Stimulated activated CD8-positive, alpha-beta memory T cell treated with anti-CD3 and anti-CD28 coated beads, Interleukin-15, amount 100 ng/mL, for 48 hours (primary cell): ENCODE measurements at places on chromosomes 7 and 10.

GRCh38 chr7:78490524-78490923 lies 692.0 kb downstream of the PHTF2 start:
- DNase-seq: no peak

DNA sequence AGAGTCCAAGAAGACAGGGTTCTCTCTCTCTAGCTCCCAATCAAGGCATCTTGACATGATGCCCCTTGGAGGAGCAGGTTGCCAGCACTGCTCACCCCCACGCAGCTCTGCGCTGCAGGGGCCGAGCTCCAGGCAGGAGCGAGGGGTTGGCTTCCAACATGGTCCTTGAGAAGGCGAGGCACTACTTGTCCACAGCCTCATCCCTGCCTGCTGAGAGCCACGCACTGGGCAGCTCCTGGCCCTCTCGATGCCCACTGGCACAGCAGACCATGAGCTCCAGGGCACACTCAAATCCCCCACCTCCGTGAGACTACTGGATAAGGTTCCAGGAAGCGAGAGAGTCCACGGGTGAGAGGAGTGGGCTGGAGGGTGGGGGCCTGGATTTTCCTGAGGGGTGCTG lies 31.1 kb downstream of the RAMP3 start:
- no peak for DNase-seq

GRCh38 chr7:88191911-88192310 lies 27.9 kb downstream of the SRI start:
- no peak for DNase-seq

- no peak for DNase-seq
Observed at GRCh38 chr7:4240520-4241303, 441.4 kb upstream of the FOXK1 start.

DNA sequence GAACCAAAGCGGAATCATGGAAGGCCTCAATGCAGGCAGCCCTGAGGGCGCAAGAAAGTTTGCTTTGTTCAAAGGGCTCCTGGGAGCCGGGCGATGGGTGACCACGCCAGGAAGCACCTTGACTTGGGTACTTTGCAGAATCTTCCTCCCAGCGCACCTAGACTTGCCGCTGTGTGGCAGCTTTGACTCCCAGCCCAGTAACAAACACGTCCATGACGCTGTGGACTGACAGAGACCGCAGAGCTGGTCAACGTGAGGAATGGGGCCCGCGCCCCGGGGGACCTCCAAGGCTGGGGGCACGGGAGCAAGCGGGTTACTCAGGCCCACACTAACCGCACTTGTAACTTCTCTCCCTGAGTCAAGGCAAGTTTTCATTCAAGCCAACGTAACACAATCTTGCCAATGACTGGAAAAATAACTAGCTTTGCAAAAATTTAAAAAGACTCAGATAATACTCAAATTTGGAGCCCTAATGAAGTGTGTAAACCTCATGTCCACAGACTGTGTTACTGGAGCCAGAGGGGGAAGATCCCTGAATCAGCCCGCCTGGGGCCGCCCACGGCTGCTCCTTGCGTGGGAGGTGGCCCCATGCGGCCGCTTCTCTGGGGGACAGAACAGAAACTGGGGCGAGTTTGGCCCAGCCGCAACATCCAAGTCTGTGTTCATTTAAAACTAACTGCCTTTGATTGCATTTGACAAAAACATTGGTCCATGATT lies 130.8 kb downstream of the DNAJB6 start:
- no peak for DNase-seq

DNA sequence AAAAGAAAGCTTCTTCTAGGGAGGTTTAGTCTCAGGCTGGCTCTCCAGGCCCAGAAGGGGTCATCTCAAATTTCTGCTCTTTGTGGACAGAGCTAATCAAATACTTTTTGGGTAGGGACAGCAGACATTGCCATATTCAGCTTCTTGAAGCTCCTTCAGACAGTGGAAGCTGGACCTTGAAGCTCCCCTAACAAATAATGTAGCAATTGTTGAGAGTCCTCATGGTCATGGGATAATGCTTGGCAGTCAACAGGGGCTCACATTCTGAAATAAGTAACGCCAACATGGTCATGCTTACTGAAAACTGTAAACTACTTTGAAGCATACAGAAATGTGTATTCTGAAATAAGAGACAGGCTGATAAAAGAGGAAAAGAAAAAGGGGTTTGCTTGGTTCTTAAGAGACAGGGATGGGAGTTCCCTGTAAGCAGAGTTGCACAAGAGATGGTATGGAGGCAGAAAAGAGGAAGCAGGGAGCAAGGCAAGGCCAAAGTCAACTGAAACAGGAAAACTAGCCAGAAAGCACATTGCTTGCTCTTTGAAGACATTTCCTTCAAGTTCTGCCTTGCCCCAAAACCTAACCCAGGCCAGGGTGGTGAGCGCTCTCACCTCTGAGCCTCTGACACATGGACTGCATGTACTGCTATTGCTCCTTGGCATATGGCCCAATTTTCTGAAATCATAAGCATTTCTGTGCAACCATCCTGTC lies 53.1 kb upstream of the KMT2E start:
- no peak for DNase-seq

GRCh38 chr7:119197172-119197876 lies 972.8 kb downstream of the ANKRD7 start:
- no peak for DNase-seq

DNA sequence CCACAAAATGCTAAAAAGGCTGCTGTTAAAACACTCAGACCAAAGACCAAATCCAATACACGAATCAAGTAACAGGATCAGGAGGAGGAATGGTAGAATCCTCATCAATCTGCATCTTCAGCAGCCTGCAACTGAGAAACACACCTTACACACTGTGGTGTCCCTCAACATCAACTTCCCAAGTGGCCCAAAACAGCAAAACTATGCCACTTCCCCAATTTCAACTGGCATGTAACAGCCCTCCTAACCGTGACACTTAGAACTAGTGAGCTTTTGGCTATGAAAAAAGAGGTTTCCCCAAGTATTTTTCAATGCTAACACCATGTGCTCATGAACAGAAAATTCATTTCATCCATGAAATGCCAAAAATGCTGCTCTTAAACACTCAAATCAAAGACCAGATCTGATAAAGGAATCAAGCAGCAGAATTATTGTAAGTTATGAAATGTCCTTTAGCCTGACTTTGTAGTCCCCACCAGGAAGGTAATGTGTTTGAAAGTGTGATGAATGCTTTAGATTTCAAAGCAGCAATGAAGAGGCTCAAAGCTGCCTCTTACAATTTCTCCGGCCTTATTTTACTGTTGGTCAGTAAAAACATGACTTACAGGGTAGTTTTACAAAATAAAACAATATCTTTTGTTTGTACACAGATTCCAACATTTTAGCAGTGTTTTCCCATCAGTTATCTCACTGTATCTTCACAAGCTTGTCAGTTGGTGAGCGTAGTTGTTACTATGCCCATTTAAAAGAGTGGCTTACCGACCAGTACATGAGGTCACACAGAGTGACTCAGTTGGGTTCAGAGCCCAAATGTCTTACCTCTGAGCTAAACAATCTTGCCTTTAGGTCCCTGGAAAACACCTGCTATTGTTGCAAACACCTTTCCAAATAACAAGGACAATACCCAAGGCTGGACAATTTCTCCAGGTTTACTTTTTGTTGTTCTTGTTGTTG lies 65.7 kb upstream of the ASAH2 start:
- DNase-seq: no peak

DNA sequence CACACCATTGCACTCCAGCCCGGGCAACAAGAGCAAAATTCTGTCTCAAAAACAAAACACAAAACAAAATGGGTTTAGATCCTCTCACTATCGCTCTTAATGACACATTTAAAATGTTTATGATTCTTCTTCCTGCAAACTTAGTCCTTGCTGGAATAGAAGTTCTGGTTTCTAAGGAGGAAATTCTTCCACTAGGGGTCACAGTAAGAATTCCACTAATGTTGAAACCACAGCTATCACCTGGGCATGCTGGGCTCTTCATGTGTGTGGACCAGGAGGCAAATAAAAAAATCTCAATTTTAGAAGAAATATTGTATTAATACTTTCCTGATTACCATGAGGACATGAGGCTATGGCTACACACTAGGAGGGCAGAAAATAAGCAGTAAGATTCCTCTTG lies 915.8 kb downstream of the TYW1 start:
- no peak for DNase-seq

GRCh38 chr7:4774658-4775249 lies 669 bp upstream of the AP5Z1 start:
- DNase-seq: no peak

DNA sequence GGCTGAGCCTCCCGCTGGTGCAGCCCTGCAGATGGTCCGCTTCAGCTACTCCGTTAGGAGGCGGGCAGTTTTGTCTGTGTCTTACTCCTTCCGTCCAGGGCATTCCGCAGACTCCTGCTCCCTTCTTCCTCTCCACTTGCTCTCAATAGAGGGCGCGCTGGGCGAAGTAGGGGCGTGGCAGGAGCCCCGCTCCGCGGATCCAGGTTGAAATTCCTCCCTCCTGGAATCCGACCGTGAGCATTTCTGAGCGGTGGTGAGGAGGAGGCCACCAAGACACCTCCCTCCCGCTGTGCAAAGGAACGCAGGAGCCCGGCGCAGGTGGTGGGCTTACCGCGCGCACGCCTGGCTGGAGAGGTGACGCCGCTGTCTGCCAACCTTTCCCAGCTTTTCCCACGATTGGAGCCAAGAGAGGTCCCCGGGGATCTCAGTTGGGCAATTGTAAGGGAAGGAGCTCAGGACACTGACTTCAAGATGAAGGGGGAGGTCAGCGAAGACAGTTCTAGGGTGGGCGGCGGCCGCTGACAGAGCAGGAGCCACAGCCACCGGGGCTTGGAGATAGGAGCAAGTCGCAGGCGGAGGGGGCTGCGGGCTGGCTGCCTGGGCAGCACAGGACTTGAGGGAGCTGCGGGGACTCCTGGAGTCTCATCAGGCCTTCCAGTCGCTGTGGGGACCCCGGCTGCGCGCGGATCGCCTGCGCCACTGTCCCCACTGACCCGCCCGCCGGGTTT lies 1011.3 kb downstream of the XPNPEP1 start:
- DNase-seq: no peak

DNA sequence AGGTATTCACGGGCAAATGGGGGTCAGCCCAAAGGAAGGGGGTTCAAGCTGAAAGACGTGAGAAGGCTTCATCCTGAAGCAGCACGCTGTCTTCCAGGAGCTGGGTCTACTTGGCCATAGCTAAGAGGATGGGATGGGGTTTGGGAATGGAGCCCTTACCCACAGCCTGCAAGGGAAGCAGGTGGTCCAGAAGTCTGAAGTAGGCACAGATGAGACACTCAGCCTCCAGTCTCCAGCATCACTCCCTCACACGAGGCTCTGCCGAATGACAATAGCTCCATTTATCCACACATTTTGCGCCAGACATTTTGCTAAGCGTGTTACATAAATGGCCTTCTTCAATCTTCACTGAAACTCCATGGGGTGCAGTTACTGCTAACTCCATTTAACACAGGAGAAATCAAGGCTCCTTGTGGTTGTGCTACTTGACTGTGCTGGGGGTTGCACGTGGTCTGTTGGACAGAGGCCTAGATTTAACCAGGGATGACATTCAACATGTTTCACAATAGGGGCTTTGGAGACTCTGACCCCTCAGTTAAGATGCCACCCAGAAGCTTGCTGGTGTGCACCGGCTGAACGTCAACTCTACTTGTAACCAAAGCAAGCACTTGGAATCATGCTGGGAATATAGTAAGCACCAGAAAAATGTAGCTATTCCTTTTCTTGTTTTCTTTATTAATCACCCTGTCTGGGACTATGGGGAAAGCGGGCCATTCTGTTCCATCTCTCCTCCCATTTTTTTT lies 85.3 kb downstream of the FAM241B start:
- no peak for DNase-seq

DNA sequence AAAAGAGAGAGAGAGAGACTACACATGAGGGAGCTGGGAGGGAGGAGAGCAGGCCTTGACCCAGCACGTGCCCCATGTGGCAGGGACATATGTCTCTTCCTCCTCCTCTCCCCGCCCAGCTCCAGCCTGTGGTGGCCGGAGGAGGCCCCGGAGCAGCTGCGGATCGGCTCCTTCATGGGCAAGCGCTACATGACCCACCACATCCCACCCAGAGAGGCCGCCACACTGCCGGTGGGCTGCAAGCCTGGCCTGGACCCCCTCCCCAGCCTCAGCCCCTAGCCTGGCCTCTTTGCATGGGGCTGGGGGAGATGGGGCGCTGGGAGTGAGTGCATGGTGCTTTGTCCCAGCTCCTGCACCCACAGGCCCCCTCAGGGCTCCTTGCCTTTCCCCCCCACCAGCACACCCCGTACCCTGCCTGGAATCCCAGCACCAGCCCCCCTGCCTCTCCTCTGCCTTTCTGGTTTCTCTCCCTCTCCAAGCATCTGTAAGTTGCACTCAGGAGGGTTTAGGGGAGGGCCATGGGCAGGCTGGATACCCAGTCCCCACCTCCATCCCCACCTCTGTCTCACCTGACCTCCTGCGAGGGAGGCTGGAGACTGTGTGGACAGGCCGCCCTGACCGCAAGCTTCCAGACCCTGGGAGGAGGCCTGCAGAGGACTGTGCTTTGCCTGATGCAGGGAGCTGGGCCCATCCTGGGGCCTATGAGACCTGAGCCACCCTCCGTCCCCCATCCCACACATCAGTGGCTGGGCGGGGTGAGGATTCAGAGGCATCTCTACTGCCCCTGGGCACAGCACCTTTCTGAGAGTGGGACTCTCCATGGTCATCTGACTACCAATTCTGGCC lies 4.8 kb downstream of the UPK3B start:
- no peak for DNase-seq

DNA sequence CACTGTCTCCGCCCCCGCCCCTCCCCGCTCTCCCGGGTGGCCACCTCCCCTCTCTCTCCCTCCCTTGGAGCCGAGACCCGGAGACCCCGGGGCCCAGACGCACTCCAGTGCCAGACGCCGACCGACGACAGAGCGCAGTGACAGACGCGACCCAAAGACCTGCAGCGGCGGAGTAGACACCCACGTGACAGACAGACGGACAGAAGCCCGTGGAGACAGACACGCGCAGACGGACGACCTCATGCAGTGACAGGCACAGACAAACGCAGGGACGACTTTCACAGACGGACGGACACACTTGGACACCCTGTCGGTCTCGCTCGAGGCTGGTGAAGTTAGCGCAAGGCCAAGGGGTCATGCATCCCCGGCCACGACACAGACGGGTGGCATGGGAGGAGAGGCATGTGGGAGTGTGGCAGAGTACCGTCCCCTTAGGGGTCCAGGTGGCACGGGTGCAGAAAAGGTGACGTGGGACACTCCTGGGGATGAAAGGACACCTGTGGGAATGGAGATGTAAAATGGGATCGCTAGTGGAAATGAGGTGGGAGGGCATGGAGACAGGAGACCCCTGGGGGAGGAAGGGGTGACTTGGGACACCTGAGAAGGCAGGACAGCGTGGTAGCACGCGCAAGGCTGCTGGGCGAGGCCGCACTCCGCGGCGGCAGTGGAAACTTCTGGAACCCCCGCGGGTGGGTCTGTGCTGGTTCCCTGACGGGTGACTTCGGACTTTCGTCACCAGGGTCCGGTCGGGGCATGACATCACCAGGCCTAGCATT lies 456 bp upstream of the ACHE start:
- no peak for DNase-seq
